ENCODE measurements at places on chromosomes 11 and 22.

GRCh38 chr11:61954851-61955421 is 4.8 kb downstream of the BEST1 start:
- peak; percentile 3 for DNase-seq

GRCh38 chr11:91871048-91871447 is 353.6 kb upstream of the FAT3 start:
- no peak for DNase-seq

GRCh38 chr11:44309478-44310205 is at the start of gene ALX4:
TSS of gene ALX4 (minus strand) at chr11:44310139. CDS start at chr11:44310062, 77 bp downstream.
- DNase-seq = peak; percentile 77

DNA sequence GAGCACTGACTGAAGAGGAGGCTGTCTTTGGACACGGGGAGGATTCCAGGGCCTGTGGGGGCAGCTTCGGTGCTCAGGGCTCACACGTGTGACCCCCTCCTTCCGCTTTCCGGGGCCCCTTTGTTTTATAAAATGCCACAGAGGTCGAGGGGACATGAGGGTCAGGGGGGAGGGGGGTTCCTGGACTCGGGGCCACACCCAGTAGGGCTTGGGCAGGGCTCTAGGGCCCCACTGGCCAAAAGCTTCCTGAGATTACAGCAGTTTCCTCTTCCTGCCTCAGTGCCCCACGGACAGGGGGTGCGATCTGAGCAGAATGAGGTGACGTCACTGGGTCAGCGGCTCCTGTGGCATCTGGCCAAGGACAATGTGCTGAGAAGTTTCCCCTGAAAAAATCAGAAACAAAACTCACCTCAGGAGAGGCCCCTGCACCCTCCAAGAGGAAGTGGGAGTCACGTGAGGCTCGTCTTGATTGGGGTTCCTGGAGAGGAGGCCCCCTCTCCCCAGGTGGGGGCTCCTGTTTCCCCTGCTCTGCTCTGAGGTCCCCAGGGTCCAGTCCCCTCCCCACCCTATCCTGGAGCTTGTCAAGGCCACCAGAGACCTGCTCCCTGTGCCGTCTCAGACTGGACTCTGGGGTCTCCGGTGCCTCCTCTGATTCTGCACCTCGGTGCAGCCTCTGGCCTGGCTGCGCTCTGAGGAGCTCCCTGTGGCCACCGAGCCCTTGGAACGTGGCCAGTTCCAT is 6.4 kb upstream of the IFITM3 start:
- DNase-seq = no peak

- no peak for DNase-seq
Measured at GRCh38 chr22:50683994-50684371, 11.4 kb downstream of the SHANK3 start.

DNA sequence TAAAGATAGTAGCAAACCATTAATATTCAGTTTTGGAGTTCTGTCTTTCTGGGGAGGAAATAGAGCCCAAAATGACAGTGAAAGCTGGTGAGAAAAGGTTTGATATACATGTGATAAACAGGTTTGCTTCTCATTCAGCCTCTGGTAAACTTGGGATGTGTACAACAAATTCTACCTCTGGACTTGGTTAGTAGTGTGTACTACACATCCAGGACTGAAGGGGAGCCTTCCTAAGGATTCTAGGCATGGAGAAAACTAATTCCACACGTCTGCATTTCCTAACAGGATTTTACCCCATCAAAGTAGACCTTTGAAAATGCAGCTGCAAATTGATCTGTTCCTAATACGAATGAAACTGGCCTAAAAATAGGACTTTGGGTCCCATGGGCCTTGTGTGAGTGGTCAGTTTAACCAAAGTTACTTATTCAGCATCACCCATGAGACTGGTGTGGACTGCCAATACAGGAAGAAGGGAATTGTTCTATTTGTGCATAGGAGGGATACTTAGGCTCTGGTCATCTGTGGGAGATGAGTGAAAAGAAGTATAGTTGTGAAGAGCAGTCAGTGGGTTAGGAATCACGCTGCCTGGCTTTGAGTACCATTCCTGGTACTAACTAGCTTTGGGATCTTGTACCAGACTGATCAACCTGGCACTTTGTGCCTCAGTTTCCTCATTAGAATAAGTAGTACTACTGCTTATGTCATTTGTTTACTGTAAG is 74.2 kb downstream of the YAP1 start:
- no peak for DNase-seq

DNA sequence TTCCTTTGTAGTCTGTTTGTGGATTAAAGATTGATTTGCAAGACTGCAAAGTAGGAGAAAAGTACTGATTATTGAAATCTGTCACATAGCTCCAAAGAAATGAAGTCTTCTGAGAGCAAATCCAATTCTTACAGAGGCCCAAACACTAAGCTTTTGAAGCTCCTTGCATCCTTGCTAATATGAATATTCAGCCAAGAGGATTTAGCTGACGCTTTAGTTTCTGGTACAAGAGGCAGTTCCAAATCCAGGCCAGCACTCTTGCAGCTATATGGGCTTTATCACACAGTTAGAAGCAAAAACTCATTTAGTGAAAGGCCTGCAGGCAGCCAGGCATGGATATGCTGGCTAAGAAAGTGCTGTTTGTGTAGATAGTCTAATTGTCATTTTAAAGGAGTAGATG is 12.7 kb downstream of the PAAF1 start:
- no peak for DNase-seq

- DNase-seq = no peak
Measured at GRCh38 chr22:40238425-40239344, 61.0 kb downstream of the TNRC6B start.

GRCh38 chr11:91641153-91641552 is 583.5 kb upstream of the FAT3 start:
- no peak for DNase-seq

- DNase-seq = no peak
Measured at GRCh38 chr11:73259406-73260126, 12.6 kb upstream of the P2RY6 start.

DNA sequence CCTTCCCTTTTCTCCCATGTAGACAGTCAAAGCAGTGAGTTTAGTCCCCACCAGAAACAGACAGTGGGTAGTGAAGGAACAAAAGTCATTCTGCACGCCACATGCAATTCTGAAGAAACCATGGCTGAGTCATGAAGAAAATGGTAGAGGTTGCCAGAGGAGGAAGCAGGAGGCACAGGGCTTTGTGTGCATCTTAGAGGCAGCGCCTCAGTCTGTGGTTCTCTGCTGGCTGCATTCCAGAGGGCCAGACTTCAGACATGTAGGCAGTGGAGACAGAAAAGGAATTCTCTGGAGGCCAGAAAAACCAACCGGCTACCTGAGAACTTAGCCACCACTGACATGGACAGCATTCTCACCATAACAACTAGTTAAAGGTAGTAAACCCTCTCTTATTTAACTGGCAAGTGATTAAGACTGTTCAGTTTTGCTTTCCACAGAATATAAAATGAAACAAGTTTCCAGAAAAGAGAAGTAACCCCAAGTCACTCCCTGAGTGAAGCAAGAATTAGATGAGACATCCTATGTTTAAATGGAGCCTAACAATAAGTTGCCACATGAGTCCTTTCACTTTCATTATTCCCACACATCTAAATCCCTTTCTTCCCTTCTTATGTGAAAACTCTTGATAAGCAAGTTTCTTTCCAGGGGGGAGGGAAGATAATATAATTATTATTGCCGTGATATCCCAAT is 556.1 kb downstream of the SOX6 start:
- DNase-seq = no peak

DNA sequence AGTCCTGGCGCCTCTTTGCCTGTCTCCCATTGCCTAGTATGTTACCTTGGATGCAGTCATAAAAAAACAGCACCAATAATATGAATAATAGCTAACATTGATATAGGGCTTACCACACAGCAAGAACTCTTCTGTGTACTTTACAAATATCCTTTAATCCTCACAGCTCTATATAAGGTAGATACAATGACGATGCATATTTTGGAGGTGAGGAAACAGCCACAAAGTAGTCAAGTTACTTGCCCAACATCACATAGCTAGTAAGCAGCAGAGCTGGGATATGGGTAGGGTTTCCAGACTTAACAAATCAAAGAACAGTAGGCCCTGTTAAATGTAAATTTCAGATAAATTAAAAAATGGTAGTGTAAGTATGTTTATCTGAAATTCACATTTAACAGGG is 128.8 kb downstream of the ST3GAL4 start:
- no peak for DNase-seq

GRCh38 chr22:49788504-49788903 is 39.2 kb downstream of the BRD1 start:
- no peak for DNase-seq
